ENCODE measurements at places on chromosomes 5 and 9.

GRCh38 chr5:172770374-172770674 lies 671 bp downstream of the DUSP1 start:
- DNase-seq, result no peak

DNA sequence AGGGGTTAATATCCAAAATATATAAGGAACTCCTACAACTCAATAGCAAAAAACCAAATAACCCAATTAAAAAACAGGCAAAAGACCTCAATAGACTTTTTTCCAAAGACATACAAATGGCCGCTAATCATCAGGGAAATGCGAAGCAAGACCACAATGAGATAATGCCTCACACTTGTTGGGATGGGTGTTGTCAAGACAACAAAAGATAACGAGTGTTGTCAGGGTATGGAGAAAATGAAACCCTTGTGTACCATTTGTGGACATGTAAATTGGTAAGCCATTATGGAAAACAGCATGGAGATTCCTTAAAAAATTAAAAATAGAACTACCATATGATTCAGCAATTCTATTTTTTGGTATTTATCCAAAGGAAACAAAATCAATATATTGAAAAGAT lies 620.2 kb downstream of the ACTL7B start:
- DNase-seq, result no peak

DNA sequence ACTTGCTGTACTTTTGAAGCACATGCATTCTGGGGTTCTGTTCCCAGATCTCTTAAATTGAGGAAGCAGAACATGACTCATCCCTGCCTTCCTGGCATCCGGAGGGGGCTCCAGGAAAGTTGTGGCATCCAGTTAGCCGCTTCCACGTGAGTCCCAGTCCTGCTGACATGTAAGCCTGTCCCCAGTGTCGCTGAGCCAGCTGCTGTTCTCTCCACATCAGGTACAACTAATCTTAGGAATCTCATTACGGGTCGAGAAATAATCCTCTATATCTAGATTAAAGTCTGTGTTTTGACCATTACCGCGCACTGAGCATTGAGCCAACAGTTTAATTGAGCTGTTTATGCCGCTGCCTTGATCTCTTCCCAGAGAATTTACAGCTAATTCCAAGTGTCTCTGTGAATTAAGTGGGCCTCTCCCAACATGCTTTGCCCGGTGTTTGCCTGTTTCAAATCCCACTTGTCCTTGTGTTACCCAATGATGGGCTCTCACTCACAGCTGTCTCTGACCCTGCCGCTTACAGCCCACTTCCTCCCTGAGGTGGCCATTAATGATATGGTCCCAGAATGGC lies 10.5 kb upstream of the SHB start:
- DNase-seq, result no peak

DNA sequence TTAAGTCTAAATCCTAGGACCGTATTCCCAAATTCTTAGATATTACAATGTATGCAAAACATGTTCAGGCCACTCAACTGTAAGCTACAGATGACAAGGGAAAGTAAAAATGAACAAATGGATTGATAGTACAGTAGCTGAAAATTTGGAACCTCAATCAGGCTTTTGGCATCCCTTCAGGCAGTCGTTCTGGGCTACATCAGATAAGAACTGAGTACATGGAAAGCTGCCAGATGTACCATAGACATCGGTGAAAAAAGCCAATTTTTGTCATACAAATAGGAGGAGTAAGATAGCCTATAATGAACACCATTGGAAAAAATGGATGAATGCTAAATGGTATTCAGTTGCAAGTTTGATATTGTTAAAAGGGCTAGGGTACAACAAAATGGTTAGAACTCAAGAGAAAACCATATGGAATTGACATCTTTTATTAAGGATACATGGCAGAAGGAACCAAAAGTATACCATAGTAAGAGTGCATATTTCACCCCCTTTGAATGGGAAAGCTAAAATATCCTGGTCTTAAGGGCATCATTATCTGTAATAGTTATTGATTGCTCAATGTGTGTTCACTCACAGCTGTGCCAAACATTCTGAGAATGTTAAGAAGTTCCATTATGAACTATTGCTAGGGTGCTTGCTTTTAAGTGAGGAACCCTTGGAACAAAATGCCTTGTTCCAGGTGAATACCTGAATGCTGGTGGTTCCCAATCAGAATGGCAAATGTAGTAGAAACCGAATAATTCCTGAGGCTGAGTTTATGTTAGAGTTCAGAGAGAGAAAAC lies 86.4 kb downstream of the NR3C1 start:
- no peak for DNase-seq

GRCh38 chr5:55923177-55923771 lies 71.5 kb downstream of the IL6ST start:
- DNase-seq, result no peak

GRCh38 chr5:124652514-124652819 lies 94.0 kb downstream of the ZNF608 start:
- DNase-seq, result no peak

GRCh38 chr5:38551030-38552017 lies 5.1 kb downstream of the LIFR start:
- no peak for DNase-seq

DNA sequence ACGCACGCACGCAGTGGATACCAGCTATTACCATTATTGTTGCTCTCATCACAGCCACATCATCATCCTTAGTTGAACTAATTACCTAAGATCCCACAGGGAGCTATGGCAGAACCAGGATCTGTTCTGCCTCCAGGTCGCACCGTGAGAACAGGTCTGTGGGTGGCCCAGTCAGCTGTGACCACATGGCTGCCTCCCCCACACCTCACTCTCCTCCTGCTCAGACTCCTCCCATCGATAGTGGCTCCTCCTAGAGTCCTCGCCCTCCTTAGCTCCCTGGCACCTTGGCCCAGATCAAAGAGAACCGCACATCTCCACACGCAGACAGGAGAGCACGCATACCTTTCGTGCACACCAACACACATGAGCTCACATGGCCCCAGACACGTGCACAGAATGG lies 32.4 kb upstream of the RPL26L1 start:
- DNase-seq, result no peak

DNA sequence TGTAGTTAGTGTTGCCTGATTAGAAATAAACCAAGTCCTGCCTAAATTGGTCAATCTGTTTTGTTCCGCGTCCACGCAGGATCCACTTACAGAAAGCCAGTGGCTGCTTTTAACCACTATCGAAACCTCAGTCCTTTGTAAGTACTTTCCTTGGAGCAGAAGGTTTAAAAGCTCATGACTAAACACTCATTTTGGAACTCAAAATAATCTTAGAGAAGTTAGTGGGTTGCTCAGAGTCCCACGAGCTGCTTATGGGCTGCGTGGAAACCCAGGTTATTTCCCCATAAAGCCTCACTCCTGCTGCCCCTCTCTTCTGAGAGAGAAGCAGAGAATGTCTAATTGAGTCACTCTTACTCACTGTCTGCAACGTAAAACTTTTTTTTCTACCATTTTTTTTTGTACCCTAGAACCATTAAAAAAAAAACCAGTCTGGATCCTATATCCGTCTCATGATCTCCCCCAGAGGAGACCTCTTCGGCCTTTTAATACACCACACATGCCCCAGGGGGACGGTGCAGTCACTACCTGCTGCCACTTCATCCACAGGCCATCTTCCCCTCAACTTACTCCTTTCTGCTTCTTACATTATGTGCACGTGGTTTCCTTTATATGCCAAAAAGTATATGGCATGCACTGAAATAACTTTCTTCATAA lies 7.6 kb downstream of the BASP1 start:
- no peak for DNase-seq

DNA sequence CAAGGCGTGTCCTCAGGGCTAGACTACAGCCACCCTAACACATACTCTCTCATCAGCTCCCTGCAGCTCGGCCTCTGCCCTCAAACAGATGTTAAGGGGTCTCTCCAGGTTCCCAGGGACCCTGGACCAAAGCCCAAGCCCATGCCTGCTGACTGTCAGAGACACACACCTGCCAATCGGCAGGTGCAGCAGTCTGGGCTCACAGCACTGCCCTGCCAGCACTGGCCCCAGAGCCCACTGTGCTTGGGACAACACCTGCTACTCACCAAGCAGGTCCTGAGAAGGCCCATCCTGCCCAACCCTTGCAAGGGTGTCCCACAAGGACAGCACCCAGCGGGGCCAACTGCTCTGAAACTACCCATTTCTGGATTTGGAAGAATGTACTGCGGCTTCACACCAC lies 20.2 kb upstream of the ZDHHC11 start:
- no peak for DNase-seq

DNA sequence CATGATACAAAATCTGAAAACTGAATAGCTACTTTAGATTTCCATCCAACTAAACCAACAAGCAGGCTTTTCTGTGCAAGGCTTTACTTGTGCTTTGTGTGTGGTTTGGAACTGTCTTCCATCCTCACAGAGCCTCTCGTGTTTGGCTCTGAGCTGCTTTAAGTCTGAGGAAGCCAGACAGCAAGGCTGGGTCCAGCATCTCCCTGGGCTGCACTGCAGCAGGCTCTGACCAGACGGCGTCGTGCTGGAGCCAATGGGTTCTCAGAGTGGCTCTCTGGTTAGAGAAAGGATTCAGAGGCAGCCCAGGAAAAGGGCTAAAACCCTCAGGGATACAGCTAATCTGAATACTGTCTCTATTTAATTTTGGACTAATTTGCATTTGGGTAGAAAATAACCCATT lies 207.9 kb upstream of the EFNA5 start:
- no peak for DNase-seq

GRCh38 chr9:115035841-115036612 lies 81.9 kb downstream of the TNC start:
- no peak for DNase-seq

GRCh38 chr5:146039420-146039819 lies 66.0 kb downstream of the PLAC8L1 start:
- DNase-seq, result no peak

DNA sequence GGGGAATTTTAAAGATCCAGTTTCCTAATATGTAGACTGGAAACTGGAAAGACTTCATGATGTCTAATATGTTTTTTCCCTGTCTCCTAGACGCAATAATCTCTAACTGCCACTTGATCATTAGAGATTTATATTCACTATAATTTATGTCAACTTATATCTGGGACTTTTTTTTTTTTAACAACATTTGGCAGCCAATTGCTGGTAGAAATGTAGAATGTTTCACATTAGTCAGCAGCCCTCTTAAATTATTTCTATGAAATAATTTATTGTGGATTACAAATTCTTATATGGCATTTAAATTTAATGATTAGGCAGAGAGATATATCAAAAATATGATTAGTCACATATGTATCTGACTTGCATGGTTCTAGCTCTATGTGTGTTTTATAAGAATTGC lies 48.2 kb downstream of the TMEM174 start:
- DNase-seq, result no peak

GRCh38 chr9:129612815-129613519 lies 7.9 kb downstream of the C9orf50 start:
- DNase-seq, result no peak

DNA sequence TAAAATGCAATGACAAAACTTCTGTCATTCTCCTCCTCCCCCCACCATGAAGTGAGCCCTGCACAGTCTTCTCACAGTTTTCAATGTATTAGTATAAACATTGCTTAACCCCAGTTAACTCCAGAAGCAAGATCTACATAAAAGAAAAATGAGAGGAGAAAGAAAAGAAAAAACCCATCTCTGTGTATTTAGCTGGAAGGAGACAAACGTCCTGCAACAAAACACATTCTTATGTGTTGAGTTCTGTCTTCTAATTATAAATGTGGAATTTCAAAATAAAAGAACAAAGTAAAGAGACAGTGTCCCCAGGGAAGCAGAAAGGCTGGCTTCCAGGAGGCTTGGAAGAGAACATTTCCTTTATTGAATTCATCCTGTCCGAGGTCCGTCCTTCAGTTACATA lies 491.9 kb upstream of the TUSC1 start:
- DNase-seq, result no peak

GRCh38 chr5:100539519-100539918 lies 4.3 kb downstream of the FAM174A start:
- DNase-seq, result no peak

DNA sequence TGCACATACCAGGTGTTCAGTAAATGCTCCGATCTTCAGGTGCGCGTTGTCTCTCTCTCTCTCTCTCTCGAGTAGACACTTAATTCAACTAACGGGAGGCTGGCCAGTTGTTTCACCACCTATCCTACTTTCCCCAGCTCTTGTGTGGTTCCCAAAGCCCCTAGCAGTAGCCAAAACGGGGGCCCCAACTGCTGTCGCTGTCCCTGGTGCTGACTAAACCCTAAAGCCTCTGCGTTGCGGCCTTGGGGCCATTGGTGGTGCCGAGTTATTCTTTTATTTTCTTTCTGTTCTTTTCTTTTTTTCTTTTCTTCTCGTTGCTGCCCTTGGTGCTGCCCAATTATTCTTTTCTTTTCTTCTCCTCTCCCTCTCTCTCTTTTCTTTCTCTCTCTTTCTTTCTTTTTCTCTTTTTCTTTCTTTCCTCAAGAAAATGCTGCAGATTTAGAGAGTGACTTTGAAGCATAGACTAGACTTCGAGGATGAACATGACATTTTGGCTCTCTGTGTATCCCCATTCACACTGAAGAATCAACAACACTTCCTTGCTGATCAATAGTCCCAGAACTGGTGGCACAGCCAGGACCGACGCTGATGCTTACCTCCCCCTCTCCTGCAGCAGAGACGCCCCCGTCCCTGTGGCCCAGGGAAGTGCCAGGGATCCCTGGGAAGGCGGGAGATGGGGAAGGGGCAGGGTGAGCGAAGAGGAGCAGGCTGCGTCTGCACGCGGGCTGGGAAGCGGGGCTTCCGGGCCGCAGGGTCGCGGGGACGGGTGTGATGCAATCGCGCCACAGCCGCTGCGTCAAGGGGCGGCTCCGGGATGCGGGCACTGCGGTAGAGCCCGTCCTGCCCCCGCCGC lies at the start of gene FBLL1:
Gene FBLL1 (plus strand): TSS at position 785 of the 853 bp plus-strand sequence. CDS start 200 bp downstream, outside the sequence.
- DNase-seq, result no peak

GRCh38 chr9:2362150-2362549 lies 259.4 kb upstream of the VLDLR start:
- no peak for DNase-seq

DNA sequence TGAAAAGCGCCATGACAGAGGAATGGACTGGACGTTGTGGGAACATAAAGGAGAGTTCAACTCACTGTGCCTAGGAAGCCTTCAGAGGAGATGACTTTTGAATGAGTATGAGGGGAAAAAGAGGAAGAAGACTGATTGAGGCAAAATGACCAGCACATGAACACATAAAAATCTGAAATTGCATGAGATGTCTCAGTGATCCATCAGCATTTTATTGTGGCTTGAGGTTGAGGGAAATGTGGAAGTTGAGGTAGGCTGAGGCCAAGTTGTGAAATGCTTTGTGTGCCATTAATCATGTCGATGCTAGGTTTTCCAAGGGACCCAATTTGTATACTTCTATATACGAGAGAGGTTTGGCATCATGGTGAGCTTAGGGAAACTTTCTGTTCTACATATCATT lies 140.9 kb upstream of the TLX3 start:
- DNase-seq, result no peak

GRCh38 chr5:73513996-73514395 lies 15.8 kb downstream of the BTF3 start:
- DNase-seq, result no peak

DNA sequence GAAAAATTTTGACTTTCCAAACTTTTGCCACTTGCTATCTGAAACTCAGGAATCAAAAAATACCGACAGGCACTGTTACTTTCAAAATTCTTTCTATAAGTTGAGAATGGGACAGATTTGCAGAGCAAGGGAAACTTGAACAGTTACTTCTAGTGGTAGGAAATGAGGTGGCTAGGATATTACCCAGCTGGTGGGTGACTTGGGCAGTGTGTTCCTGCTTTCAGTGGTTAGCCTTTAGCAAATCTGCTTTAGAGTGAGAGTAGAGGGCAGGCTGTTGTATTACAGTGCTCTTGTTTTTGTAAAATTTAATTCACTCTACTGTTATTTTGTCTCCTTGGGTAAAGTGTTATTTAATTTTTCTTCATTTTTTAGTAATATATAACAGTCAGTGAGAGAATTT lies 40.2 kb upstream of the ROPN1L start:
- no peak for DNase-seq
